ENCODE measurements at places on chromosomes 3 and 15.
A peak's percentile ranks its signal among the peaks of the same experiment; 100 is the strongest.

DNA sequence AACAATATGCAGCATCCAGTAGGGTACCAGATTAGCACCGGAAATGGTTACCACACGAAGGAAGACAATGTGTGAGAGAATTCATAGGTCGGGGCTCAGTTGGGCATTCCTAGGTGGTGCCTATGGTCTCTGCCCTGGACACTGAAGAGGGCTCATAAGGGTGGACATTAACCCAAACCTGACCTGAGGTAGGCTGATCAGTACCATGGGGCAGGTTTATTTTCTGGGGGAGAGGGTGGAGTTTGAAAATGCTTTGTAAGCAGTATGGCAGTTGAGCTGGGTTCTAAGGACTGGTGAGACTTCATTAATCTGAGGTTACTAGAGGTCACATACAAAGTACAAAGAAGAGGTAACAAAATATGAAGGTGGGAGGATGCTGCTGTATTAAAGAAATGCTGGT, 68.4 kb downstream of the RPL22L1 start:
- DNase-seq, result no peak

GRCh38 chr3:161042023-161042501, 63.1 kb downstream of the B3GALNT1 start:
- no peak for DNase-seq

DNA sequence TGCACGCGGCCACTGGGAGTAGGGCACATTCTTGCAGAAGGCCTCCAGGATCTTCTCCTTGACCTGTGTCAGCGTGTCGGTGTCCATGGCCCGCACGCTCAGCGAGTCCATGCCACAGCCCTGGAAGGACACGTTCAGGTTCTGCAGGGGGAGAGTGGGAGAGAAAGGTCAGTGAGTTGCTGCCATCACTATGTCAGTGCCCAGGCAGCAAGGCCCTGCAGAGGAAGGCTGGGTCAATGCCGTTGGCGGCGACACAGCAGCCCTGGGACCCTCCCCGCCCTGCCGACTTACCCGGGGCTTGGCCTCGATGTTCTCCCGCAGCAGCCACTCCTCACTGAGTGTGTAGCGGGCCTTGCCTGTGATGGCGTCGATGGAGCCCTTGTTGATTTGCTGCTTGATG, 19.8 kb downstream of the H1-8 start:
- no peak for DNase-seq

DNA sequence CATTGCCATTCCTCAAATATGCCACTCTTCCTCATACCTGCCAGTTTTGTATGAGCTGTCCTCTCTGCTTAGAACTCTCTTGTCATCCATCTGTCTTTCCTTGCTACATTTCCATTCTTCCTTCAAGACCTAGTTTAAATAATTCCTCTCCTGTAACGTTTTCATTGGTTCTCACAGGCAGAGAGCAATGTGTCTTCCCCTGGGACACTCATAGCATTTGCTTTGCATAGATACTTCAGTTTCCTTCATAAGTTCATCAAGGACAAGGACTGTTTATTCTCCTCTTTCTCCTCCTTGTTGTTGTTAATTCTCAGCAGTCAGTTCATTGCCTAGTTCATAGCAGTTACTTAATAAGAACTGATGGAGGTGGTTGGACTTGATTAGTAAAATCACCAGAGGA, 10.5 kb downstream of the NR2C2 start:
- no peak for DNase-seq

GRCh38 chr15:74399511-74400312, 32.3 kb upstream of the CYP11A1 start:
- DNase-seq, result peak; percentile 19

- no peak for DNase-seq
Measured at GRCh38 chr15:75140080-75140879, 61.4 kb upstream of the C15orf39 start.

DNA sequence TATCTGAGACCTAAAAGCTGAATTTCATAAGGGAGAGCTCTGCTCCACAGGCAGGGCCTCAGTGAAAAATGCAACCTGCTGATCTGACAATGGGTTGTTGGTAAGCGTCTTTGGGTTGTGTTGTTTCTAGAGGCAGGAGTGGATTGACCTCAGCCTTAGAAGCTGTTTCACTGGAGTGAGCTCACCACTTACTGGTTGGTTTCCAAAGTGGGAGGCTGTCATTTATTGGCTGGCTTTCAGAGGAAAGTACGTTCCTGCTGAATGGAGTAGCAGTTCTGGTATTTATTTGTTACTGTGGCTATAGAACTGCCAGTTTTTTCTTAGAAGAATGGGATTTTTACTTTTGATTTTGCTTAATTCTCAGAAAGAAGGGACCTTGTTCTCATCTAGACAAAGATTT, 29.3 kb upstream of the COL6A5 start:
- DNase-seq, result no peak

DNA sequence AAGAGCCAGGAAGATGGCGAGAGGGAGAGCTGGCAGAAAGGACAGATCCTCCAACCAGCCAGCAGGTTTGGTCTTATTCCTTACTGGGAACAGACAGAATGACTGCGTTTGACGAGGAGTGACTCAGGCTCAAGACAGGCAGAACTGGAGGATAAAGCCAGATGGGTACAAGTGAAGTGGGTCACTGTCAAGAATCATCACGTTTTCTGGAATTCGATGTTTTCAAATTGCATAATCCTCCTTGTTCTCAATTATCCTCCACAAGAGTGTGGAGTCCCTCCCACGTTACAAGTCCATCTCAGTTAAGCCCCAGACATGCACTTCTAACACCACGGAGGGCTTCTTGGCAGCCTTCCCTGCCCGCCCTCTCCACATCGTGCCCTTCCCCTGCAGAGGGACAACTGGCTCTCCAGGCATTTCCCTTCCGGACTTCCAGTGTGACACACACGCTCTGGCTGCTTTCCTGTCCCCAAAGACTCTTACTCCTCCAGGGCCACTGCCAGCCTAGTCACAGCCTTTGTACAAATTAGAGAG, 183.1 kb downstream of the CHST2 start:
- no peak for DNase-seq

GRCh38 chr15:50009634-50010033, 109.4 kb downstream of the ATP8B4 start:
- no peak for DNase-seq

DNA sequence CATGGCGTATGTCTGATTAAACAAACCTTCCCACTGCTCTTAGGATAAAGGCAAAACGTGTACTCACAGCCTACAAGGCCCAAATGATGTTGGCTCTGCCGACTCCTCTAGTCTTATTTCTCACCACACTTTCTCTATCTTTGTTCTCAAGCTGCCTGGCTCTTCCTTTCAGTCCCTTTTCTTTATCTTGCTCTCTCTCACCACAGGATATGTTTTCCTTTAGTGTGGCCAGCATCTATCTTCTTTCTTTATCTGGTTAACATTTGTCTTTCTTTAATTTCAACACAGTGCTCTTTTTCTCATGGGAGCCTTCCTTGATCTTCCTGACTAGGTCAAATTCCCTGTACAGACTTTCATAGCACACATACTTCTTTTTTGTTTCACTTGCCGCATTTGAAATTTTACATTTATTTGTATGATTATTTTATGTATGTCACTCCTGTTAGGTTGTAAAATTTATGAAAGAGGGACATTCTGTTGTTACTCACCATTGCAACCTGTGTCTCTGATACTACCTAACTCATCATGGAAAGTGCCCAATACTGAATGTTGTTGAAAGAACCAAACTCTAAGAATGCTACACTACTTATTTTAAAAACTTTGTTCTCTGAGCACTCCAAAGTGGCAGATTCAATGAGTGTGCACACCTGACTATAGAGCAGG, 328.9 kb upstream of the CBLB start:
- DNase-seq, result no peak

- no peak for DNase-seq
Measured at GRCh38 chr3:168250415-168250861, 154.7 kb upstream of the GOLIM4 start.

DNA sequence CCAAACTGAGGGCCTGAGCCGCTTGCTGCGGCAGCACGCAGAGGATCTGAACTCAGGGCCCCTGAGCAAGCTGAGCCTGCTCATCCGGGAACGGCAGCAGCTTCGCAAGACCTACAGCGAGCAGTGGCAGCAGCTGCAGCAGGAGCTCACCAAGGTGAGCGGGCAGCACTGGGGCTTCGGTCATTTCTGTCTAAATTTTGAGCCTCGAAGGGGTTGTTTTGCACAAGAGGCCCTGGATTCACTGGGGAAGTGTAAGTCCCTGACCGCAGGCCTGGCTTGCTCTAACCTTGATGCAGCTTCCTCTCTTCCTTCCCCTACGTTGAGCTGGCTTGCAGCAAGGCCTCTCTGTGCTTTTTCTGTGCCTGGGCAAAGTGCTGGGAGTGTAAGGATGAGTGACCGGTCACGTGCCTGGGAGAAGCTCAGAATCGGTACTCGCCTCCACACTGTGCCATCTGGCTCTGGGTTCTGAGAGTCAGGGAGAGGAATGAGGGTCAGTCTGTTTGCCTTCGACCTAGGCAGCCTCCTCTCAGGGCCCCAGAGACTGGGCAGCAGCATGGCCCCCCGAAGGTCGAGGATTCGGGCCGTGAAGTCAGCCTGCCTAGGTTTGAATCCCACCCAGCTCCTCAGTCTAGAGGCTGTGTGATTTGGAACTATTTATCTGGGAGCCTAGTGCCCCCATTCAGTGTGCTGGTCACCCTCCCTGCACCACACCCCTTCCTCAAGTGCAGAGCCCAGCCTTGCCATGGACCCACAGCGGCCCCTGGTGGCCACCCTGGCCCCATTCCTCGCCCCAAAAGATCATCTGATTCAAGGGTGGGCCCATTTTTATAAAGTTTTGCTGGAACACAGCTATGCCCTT, 1.4 kb downstream of the FES start:
- DNase-seq, result peak; percentile 71

Measured in CD4-positive, alpha-beta T cell treated with Interleukin-4 for 4 hours (primary cell).